ENCODE measurements at places on chromosomes 16 and 17.

DNA sequence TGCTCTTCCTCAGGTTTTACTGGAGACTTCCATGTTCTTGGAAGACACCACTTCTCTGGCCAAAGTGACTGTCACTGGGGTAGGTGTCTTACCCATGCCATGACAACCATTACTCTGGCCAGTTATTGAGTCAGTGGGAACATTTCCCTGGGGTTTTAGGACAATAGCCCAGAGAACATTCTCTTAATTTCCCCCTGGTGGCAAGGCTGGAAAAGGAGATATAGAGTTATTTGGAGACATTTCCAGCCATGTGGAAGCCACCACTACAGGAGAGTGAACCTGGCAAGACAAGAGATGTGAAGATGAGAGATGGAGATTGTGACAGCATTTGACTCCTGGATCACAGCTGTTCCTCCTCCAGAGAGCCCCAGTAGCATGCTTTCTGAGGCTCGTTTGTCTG lies 106.2 kb downstream of the CDK5R1 start:
- DNase-seq: no peak

DNA sequence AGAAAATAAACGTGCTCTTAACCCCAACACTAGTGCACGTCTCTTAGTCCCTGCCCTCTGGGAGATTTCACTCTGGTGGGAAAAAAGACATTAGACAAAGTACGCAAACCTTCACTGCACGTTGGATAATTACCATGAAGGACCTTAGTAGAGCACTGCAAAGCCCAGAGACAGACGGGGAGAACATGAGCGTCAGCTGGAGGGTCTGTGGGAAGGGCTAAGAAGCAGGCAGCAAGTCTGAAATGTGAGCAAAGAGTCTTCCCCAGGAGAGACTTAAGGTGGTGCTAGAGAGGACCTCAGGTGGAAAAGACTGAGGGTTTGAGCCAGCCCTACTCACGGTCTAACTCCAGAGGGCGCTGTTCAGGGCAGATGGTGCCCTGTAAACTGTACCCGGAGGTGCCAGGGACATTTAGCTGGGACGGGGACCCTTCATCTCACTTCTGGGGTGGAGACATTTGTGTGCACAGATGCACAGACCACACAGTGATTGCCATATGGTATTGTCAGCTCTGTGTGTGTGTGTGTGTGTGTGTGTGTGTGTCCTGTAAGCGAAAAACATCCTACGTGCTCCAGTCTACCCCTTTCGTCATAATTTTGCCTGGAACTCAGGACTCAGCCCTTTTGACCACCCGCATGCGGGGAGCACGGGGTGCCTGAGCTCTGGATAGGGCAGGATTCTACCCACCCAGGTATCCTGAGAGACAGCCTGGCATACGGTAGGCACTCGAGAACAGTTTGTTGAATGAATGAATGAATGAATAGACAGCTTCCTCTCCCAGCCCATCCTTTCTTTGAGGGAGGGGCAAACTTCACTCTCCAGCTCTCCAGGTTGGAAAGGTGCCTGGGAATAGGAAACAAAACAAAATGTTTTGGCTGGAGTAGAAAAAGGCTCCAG lies 10.1 kb upstream of the STAC2 start:
- DNase-seq: no peak

DNA sequence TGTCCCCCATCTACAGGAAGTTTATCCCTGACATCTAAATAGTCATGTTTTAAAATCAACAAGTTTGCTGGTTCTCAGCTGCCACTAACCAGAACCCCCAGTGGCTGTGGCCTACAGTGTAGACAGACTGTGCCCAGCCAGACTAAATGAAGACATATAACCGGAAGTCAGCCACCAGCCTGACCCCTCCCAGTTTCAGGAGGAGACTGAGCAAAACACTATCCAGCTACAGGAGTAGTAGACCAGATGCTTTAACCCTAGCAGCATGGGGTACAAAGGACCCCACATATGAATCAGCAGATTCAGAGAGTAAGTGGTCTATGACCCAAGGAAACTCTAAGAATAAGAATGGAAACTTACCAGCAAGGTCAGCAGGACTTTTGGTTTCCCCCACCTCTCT lies 83.4 kb downstream of the HIC1 start:
- DNase-seq: no peak

DNA sequence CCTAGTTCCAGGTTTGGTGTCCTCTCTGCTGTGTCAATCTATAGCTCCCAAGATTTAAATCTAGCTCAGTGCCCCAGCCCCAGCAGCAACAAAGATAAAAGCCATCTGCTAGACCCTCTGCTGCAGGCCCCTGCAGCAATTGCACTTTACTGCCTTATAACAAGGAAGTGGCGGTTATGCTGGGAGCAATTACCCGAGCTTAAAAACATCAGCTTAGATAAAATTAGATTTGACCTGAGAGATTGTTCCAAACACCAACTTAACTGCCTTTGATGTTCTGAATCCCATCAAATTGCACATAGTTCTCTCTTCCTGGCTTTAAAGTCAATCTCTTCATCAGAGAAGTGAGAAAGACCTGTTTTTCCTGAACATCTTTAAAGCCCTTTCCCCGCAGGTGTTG lies 62.4 kb upstream of the SHISA6 start:
- no peak for DNase-seq

DNA sequence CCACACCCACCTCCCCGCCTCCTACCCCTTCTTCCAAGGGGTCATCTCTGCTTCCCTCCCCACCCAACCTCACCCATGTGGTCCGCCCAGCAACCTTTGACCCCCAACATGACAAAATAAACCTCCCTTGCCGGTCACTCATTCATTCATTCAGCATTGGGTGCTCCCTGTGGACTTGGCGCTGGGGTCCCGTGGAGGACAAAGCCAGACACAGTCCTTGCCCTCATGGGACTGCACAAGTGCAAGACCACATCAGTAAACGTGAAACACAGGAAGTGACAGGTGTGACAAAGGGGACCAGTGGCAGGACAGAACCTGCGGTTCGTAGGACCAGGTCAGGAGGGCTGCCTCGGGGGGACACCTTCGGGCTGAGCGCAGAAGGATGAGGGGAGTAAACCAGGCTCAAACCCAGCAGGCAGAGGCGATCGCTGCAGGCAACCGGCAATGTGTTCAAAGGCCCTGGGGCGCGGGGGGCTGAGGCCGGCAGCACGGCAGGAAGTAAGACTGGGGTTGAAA lies 185.4 kb downstream of the SEC14L1 start:
- DNase-seq: no peak

DNA sequence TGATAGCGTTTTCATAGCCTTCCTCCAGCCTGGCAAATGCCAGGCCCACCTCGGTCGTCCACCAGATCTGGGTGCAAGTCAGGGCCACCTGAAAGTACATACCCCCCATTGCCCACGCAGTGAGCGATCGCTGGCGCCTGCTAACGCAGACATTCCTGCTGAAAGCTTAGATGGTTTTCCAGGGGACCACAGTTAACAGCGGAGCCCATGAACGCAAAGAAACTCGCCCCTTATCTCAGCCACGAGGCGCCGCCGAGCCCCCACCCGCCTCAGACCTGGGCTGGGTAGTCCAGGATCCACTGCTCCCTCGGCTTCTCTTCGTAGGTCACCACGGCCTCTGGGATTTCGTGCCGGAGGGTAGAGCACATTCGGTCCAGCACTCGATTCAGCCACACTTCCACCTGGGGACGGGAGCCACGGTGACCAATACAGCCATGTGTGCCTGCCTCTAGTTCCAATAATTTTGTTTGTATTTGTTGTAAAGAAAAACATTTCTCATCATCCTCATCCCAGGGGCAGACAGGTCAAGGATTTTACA lies 74.5 kb downstream of the DNAH17 start:
- DNase-seq: no peak

GRCh38 chr16:6861815-6862477 lies 470.7 kb upstream of the RBFOX1 start:
- DNase-seq: no peak
